ENCODE measurements at places on chromosomes 16 and 17.

- DNase-seq, result no peak
Observed at GRCh38 chr17:32209608-32210007, 56.0 kb upstream of the RHBDL3 start.

GRCh38 chr16:84093879-84094270 lies 22.9 kb downstream of the MBTPS1 start:
- DNase-seq, result no peak

DNA sequence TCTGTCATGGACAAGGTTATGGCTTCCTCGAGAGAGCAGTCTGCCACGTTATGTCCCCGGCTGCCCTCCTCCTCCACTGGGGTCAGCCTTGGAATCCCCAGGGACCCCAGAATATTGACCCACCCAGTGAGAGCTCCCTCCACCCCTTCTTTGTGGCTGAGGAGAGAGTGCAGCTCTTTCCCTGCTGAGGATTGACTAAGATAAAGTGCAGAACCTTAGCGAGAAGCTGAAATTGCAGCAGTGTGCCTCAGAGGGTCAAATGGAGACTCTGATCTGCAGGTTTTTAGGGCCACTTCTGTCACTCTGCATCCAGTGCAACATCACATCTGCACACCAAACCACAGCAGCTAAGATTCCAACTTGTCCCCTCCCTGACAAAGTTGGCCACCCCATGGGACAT lies 25.6 kb upstream of the PMFBP1 start:
- DNase-seq, result no peak

DNA sequence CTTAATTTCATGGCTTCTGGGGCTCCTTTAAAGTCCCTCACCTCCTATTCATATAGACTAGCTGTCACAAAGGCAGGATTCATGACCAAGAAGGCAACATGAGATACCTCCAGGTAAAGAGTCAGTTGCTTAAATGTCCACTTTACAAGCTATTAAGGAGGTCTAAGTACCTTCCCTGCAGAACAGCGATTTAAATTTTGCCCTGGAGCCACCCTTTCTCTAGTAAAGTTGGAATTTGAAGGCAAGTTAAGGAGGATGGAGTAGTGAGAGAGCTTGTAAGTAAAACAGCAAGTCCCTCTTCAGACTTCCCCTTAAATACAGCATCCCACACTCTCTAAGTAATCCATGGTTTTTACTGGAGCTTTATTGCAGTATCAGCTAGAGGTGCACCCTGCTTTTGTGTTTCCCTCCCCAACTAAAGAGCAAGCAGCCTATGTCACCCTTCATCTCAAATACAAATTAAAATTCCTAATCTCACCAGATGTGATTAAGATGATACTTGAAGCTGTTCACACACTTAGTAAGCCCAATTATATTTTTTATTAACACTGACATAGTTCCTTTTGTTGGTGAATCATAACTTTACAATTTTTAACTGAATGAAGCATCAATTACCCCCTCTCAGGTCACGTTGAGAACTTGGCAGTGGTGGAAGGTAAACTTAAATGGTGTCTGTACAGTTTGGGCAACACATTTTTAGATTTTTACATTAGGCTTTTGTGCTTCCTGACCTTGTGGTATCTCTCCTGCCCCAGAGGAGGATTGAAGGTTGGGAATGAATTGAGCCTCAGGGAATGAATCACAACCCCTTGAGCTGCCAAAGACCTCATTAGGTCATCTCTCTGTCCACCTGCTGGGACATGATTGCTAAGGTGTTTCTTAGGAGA lies 108.9 kb downstream of the TANGO6 start:
- no peak for DNase-seq

- no peak for DNase-seq
Observed at GRCh38 chr17:37142294-37142896, 193.6 kb downstream of the AATF start.

GRCh38 chr16:69871708-69872107 lies 79.4 kb upstream of the CLEC18A start:
- DNase-seq, result no peak

DNA sequence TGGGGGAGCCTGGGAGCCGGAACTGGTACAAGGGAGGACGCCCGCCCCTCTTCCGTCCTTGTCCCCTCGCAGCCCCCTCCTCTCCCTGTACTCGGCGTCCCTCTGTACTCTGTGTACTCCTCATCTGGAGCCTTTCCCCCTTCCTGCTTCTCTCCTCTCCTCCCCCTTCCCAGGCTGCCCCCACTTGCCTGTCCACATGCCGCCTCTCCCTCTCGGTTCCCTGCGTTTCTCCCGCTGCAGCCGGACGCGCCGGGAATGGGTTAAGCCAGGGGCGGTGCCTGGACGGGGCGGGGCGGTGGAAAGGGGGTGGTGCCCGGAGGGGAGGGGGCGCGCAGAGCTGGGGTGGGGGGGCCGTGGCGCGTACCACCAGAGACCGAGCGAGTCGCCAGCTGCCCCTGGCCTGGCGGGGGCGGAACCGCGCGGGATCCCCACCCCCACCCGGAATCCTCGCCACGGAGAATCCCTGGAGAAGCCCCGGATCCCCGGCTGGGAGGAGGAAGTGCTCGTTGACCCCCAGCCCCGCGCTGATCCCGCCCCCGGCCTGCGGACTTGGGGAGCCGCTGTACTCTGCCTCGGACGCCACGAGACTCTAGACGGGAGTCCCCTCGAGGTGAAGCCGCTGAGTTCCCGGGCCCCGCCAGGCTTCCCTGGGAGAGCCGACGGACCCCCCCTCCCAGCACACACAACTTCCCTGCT lies 22.6 kb downstream of the GJD3 start:
- no peak for DNase-seq

GRCh38 chr16:3607161-3607560 lies 4.2 kb downstream of the SLX4 start:
- no peak for DNase-seq

GRCh38 chr16:6081320-6081976 lies 983.9 kb upstream of the EEF2KMT start:
- no peak for DNase-seq

DNA sequence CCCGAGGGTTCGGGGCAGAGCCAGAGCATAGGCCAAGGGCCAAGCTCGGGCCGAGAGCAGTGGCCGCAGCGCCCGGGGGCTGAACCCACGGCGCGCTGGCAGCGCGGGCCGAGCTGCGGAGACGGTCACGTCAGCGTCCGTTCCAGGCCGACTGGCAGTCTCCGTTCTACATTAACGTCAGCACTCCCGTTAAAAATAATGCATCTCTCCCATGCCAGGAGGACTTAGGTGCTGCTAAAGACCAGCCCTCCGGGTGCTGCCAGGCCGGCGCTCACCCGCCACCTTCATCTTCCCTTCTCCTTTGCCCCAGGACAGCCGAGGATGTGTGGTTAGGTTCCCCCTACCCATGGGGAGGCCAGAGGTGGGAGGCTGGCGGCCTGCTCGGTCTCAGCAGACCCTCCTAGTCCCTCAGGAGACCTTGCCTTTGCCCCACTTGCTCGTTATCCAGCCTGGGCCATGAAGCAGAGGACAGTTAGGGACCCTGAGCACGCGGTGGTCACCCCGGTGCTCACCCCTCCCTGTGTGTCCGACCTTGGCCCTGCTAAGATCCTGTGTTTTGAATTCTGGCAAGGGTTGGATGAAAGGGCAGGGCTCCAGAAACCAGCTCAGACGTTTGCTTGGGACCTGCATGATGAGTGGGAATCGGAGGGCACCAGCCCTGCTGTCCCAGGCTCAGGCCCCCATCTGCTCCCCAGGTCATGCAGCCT lies 572 bp downstream of the MPG start:
- no peak for DNase-seq

- no peak for DNase-seq
Observed at GRCh38 chr17:40167685-40168261, 9.5 kb upstream of the RAPGEFL1 start.

DNA sequence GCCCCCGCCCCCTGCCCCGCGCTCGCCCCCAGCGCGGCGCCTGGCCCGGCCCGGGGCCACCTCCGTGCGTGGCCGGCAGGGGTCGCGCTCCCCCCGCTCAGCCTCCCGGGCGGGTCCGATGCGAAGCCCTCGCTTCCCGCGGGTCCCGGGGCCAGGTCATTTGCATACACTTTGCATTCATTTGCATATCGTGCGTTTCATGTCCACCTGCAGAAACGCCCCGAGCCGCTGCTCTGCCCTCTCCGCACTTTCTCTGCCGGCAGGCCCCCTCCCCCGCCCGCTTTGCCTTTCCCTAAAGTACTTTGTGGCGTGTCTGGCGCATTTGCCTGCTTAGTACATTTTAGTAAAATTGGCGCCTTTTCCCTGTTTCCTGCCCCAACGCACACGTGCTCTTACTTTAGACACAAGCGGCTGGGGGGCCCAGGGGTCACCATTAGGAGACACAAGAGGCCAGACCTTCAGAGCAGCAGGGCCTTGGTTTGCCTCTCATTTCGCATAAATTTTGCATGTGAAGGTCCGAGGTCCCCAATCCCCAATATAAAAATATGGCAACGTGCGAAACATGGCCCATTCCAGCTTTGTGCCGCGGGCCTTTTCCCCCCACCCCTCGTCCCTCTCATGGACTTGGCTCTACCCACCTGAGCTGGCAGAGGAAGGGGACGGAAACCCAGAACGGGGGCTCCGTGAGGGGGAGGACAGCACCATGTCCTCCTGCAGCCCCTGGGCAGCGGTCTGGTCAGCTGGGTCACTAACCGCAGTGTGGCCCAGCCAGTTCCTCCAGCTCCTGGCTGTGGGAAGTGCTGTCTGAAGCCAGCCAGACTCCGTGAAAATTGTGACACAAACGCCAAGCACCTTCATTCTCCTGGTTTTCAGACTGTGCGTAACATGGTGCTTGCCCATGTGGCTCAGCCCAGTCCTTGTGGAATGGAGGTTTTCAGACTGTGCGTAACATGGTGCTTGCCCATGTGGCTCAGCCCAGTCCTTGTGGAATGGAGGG lies 34.8 kb downstream of the CBFA2T3 start:
- no peak for DNase-seq

DNA sequence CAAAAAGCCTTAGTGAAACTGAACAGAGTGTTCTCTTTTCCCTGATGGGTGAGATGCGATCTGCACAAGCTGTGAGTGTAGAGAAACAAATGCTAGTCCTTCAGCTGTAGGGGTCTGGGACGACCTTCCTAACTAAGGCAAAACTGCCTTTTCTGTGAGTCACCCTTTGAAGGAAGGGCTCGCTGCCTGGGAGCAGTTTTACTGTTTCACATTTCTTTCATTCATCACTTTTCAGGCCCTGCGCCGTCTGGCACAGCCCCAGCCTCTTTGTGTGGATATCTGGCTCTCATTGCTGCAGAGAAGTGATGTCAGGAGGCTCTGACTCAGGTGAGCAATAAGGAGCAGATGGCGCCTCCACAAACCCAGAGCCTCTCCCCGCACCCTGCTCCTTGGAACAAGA lies 57.4 kb downstream of the HS3ST3A1 start:
- DNase-seq, result no peak

GRCh38 chr17:40648384-40648968 lies 858 bp upstream of the SMARCE1 start:
- DNase-seq, result no peak

GRCh38 chr16:54505549-54506213 lies 219.1 kb upstream of the IRX3 start:
- no peak for DNase-seq

GRCh38 chr17:41521574-41522261 lies 3.0 kb upstream of the KRT15 start:
- DNase-seq, result no peak

- DNase-seq, result no peak
Observed at GRCh38 chr16:57725554-57725953, 10.0 kb upstream of the KATNB1 start.

- no peak for DNase-seq
Observed at GRCh38 chr16:87824991-87825841, 44.1 kb downstream of the SLC7A5 start.

DNA sequence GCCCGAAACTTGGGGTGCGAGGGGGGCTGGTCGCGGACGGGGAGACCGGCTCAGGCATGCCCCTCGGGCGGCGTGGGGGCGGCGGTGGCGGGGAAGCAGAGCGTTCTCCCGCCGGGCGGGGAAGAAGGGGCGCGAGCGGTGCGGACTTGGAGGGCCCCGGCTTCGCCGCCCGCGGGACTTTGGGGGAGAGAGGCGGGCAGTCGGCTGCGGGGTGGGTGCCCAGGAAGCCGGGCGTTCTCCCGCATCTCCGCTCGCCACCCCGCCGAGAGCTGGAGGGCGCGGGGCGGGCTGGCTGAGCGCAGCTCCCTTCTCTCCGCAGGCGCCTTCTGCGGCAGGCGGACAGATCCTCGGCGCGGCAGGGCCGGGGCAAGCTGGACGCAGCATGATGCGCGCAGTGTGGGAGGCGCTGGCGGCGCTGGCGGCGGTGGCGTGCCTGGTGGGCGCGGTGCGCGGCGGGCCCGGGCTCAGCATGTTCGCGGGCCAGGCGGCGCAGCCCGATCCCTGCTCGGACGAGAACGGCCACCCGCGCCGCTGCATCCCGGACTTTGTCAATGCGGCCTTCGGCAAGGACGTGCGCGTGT lies 772 bp downstream of the NTN1 start:
- DNase-seq, result no peak

DNA sequence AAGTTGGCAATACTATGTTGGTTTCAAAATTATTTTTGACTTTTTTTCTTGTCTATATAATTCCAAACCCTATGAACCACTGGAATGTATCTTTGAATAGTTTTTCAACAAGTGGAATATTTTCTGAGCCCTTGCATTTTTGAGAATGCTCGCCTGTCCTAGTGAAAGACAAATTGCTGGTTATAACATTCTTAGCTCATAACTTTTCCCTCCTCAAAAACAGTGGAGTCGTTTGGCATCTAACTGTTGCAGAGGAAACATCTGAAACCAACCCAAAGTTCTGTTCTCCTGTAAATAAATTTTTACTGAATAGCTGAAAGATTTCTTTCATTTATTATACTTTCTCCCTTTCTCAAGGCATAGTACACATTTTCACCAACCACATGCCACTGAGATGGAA lies 11.3 kb upstream of the COX10 start:
- DNase-seq, result no peak

DNA sequence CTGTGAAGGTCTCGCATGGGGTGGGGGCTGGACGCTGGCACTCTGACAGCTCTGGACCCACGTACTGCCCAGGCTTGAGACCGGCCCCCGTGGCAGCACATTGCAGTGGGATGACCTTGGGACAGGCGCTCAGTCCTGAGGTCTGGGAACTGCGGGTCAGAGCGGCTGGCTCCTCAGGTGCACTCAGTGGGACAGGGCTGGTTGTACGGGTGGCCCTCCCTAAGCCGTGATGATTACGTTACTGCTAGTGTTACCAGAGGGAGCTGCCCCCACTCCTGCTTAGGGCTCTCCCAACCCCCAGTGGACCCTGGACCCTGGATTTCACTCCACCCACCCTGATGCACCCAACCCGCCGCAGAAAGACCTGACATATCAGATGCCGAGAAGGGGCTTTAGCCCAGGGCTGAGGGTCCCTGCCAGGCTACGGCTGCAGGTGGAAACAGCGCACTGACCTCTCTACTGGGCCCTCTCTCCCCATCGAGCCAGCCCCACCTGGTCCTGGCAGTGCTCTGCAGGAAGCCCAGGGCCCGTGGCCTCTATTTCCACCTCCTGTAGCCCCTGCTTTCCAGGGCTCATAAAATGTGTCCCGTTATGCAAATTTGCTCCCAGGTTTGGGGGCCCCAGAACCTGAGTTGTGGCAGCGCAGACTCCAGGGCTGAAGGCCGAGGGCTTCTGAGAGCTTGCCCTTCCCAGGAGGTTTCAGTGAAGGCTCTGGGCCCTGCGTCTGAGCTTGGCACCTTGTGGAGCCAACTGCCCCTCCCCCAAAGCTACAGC lies 77.2 kb downstream of the RTN4RL1 start:
- DNase-seq, result no peak

GRCh38 chr17:5396612-5397011 lies 22.9 kb downstream of the NUP88 start:
- no peak for DNase-seq
